ENCODE measurements at places on chromosomes 2 and 18.
A peak's percentile ranks its signal among the peaks of the same experiment; 100 is the strongest.

DNA sequence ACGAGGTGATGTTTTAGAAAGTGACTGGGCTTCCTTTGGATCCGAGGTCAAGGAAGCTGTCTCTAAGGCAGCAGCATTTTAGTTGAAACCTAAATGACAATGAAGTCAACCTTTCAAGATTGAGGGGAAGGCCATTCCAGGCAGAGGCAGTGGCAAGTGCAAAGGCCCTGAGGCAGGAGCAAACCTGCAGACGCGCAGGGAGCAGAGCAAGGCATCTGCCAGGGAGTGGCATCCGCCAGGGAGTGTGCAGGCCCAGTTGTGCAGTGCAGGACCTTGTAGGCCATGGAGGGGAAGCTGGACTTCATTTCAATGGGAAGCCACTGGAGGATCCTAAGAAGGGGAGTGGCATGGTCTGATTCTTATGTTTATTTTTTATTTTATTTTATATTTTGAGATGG lies 154.7 kb upstream of the SIX3 start:
- no peak overlapping the region for H3K4me3 ChIP-seq
- H3K27ac ChIP-seq: no peak overlapping the region
- no peaks in the 10 kb centered on the region for H3K27me3 ChIP-seq
- peaks cover 5% of the 10 kb centered on the region for H3K36me3 ChIP-seq

GRCh38 chr2:121103960-121104359 lies 181.0 kb downstream of the TFCP2L1 start:
- H3K27ac ChIP-seq: no peak overlapping the region
- peaks cover 5% of the 10 kb centered on the region for H3K4me1 ChIP-seq
- no peaks in the 10 kb centered on the region for H3K27me3 ChIP-seq

- no peaks in the 10 kb centered on the region for H3K36me3 ChIP-seq
- no peak overlapping the region for H3K27ac ChIP-seq
- no peaks in the 10 kb centered on the region for H3K4me1 ChIP-seq
- no peak overlapping the region for H3K4me3 ChIP-seq
- DNase-seq: no peak
- H3K27me3 ChIP-seq: no peaks in the 10 kb centered on the region
Observed at GRCh38 chr18:5693699-5694294, 150.0 kb upstream of the EPB41L3 start.

- no peaks in the 10 kb centered on the region for H3K36me3 ChIP-seq
- H3K4me1 ChIP-seq: peaks cover 10% of the 10 kb centered on the region
- no peaks in the 10 kb centered on the region for H3K27me3 ChIP-seq
- H3K4me3 ChIP-seq: no peak overlapping the region
- no peak for DNase-seq
- H3K27ac ChIP-seq: no peak overlapping the region
Observed at GRCh38 chr2:74806920-74807319, 27.0 kb upstream of the HK2 start.

DNA sequence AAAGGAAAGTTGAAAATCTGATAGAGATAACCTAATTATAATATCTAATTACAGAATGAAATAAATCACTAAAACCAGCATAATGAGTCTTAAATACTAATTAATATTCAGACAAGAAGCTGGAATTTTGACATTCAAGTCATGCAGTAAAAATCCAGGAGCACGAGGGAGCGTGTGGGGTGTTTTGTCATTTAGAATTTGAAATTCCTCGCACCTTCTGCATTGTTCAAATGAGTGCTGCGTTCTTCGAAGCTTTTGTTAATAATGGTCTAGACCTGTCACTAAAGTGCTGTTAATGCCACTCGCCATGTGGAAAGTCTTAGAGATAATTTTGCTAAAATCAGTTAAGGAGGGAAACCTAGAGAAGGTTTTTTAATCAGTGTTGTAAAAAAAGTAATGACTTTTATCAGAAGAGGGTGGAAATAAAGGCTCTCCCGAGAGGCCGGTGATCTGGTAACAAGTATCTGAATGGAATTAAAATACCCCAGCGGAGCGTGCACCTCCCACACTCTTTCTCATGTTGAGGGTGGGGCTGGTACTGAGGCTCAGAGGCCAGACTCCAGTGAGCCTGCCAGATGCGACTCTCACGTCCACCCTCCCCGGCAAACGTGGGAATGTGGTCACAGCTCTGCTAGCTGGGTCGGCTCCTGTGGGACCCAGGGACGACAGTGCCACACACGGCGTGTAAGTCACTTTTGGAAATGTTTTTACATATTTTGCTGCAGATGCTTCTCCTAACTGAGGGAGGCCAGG lies 69.4 kb upstream of the MYT1L start:
- no peaks in the 10 kb centered on the region for H3K4me1 ChIP-seq
- H3K36me3 ChIP-seq: 0 out of 2 replicates have a peak, but pooled peaks cover 2% of the 10 kb centered on the region
- DNase-seq: peak; percentile 13
- H3K27ac ChIP-seq: no peak overlapping the region
- H3K27me3 ChIP-seq: no peaks in the 10 kb centered on the region

DNA sequence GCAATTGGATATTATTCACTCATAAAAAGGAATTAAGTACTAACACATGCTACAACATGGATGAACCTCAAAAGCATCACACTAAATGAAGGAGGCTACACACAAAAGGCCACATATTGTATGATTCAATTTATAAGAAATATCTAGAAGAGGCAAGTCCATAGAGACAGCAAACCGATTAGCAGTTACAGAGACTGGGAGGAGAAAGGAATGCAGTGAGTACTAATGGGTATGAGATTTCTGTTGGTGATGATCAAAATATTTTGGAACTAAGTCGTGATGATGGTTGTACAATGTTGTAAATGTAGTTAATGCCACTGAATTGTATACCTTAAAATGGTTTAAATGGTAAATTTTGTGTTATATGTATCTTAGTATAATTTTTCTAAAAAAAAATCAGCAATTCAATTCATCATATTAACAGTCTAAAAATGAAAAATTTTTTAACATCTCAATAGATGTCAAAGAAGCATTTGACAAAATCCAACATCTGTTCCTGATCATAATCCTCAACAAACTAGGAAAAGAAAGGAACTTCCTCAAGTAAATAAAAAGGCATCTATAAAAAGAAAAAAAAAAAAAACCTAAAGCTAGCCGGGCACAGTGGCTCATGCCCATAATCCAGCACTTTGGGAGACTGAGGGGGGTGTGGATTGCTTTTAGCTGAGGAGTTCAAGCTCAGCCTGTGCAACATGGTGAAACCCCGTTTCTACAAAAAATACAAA lies 98.1 kb downstream of the TGIF1 start:
- H3K4me3 ChIP-seq: no peak overlapping the region
- peak overlapping the region; percentile 41 for H3K27ac ChIP-seq
- no peaks in the 10 kb centered on the region for H3K27me3 ChIP-seq
- H3K4me1 ChIP-seq: peaks cover 12% of the 10 kb centered on the region
- DNase-seq: no peak

DNA sequence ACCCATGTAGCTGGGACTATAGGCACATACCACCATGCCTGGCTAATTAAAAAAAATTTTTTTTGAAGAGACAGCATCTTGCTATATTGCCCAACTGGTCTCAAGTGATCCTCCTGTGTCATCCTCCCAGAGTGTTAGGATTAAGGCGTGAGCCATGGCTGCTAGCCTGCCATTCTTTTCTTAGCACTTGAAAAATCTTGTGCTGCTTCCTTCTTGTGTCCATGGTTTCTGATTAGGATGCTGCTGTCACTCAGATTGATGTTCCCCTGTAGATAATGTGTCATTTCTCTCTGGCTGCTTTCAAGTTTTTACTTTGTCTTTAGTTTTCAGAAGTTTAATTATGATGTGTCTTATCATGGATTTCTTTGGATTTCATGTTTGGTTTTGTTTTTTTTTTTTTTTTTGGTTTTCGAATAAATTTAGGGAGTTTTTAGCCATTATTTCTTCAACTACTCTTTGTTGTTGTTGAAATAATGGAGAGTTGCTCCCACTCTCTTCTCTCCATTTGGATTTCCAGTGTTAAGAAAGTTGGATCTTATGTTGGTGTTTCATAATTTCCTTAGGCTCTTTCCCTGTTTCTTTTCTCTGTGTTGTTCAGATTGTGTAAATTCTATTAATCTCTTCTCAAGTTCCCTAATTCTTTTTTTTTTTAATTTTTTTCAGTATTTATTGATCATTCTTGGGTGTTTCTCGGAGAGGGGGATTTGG lies 2.5 kb downstream of the ATP9B start:
- no peak overlapping the region for H3K27ac ChIP-seq
- no peaks in the 10 kb centered on the region for H3K27me3 ChIP-seq

- no peaks in the 10 kb centered on the region for H3K27me3 ChIP-seq
- no peaks in the 10 kb centered on the region for H3K36me3 ChIP-seq
- H3K27ac ChIP-seq: no peak overlapping the region
- H3K4me1 ChIP-seq: no peaks in the 10 kb centered on the region
- no peak overlapping the region for H3K4me3 ChIP-seq
Observed at GRCh38 chr2:240886678-240887609, 9.0 kb downstream of the MAB21L4 start.

GRCh38 chr2:216735086-216735485 lies 39.7 kb upstream of the IGFBP5 start:
- no peak overlapping the region for H3K27ac ChIP-seq
- H3K36me3 ChIP-seq: no peaks in the 10 kb centered on the region
- no peak for DNase-seq
- H3K4me1 ChIP-seq: no peaks in the 10 kb centered on the region
- no peak overlapping the region for H3K4me3 ChIP-seq

GRCh38 chr2:50753234-50753633 lies 278.7 kb downstream of the NRXN1 start:
- H3K27me3 ChIP-seq: no peaks in the 10 kb centered on the region
- H3K4me1 ChIP-seq: no peaks in the 10 kb centered on the region
- no peak overlapping the region for H3K27ac ChIP-seq

GRCh38 chr18:22207021-22207758 lies 37.8 kb downstream of the GATA6 start:
- no peaks in the 10 kb centered on the region for H3K36me3 ChIP-seq
- H3K4me1 ChIP-seq: no peaks in the 10 kb centered on the region
- DNase-seq: no peak
- no peaks in the 10 kb centered on the region for H3K27me3 ChIP-seq

GRCh38 chr2:69122271-69122670 lies 109.3 kb downstream of the ANTXR1 start:
- no peaks in the 10 kb centered on the region for H3K36me3 ChIP-seq
- DNase-seq: no peak
- H3K4me3 ChIP-seq: no peak overlapping the region
- peaks cover 11% of the 10 kb centered on the region for H3K4me1 ChIP-seq
- H3K27ac ChIP-seq: no peak overlapping the region

DNA sequence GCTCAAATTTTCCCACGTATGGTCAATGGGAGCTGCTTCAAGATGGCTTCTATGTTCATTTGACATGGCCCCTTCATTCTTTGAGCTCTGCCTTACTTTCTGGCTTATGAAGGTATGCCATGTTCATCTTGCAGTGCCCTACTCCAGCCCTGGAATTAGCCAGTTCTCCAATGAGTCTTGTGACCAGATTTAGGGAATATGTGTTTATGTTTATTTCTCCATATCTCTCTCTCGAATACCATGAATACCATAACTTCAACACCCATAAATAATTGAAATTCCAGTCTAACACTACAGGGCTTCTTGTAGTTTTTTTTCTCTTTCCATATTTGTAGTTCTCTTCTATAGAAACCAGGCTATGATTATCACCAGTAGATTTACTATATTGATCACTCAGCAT lies 39.7 kb downstream of the EPB41L5 start:
- H3K36me3 ChIP-seq: peaks cover 6% of the 10 kb centered on the region
- no peaks in the 10 kb centered on the region for H3K4me1 ChIP-seq
- H3K4me3 ChIP-seq: no peak overlapping the region
- DNase-seq: no peak
- no peaks in the 10 kb centered on the region for H3K27me3 ChIP-seq

- H3K27me3 ChIP-seq: no peaks in the 10 kb centered on the region
- no peaks in the 10 kb centered on the region for H3K36me3 ChIP-seq
- no peak overlapping the region for H3K4me3 ChIP-seq
- H3K27ac ChIP-seq: no peak overlapping the region
Observed at GRCh38 chr2:42853549-42854206, 61.3 kb upstream of the HAAO start.

DNA sequence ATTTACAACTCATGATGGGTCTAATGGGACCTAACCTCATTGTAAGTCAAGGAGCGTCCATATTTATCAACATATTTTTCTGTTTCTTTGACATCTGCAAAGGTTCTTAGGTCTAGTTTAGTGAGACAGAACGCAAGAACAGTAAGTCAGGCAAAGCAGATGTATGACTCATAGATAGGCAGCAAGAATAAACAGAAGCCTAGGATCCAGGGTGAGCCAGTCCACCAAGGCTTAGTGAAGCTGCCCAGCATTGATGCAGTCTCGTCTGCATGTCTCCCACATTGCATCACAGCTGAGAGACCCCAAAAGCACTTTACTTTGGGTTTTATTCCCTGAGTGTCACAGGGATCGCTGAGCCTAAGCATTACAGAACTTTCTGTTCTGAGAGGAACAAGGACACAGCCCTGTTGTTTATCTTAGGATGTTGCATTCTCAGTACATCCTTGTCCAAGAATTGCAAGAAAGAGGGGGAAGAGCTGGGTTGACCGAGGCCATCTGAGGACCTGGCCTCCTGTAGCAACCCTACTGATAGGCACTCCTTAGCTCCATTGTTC lies 29.6 kb upstream of the TMEM177 start:
- no peak overlapping the region for H3K27ac ChIP-seq
- H3K4me3 ChIP-seq: no peak overlapping the region
- peaks cover 5% of the 10 kb centered on the region for H3K4me1 ChIP-seq
- H3K36me3 ChIP-seq: no peaks in the 10 kb centered on the region
- H3K27me3 ChIP-seq: no peaks in the 10 kb centered on the region

- H3K27me3 ChIP-seq: no peaks in the 10 kb centered on the region
- no peak overlapping the region for H3K4me3 ChIP-seq
- DNase-seq: no peak
- H3K27ac ChIP-seq: peak overlapping the region; percentile 32
- H3K36me3 ChIP-seq: peaks cover 47% of the 10 kb centered on the region
Observed at GRCh38 chr2:238183821-238184220, 19.7 kb downstream of the ILKAP start.

DNA sequence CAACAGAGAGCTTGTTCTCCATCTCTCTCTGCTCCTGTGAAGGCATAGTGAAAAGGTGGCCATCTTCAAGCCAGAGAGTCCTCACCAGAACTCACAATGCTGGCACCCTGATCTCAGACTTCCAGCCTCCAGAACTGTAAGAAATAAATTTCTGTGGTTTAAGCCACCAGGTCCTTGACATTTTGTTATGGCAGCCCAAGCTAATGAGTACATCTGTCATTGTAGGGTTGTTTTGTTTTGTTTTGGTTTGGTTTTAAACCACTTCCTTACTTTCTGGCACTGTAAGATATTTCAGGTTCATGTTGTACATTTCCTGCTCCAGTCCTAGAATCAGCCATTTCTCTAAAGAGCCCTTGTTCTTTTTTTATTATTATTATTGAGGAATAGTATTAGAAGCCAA lies 171.2 kb downstream of the CPS1 start:
- no peak overlapping the region for H3K27ac ChIP-seq
- H3K36me3 ChIP-seq: no peaks in the 10 kb centered on the region
- no peak overlapping the region for H3K4me3 ChIP-seq
- no peaks in the 10 kb centered on the region for H3K27me3 ChIP-seq
- no peak for DNase-seq
- H3K4me1 ChIP-seq: no peaks in the 10 kb centered on the region

GRCh38 chr2:188808947-188809355 lies 165.2 kb upstream of the COL3A1 start:
- H3K27me3 ChIP-seq: no peaks in the 10 kb centered on the region
- no peak overlapping the region for H3K4me3 ChIP-seq
- DNase-seq: no peak
- no peaks in the 10 kb centered on the region for H3K36me3 ChIP-seq
- no peaks in the 10 kb centered on the region for H3K4me1 ChIP-seq
- H3K27ac ChIP-seq: no peak overlapping the region

Measured in GM23338 (cell line).